ENCODE measurements at places on chromosomes 12 and 14.
A peak's percentile ranks its signal among the peaks of the same experiment; 100 is the strongest.

DNA sequence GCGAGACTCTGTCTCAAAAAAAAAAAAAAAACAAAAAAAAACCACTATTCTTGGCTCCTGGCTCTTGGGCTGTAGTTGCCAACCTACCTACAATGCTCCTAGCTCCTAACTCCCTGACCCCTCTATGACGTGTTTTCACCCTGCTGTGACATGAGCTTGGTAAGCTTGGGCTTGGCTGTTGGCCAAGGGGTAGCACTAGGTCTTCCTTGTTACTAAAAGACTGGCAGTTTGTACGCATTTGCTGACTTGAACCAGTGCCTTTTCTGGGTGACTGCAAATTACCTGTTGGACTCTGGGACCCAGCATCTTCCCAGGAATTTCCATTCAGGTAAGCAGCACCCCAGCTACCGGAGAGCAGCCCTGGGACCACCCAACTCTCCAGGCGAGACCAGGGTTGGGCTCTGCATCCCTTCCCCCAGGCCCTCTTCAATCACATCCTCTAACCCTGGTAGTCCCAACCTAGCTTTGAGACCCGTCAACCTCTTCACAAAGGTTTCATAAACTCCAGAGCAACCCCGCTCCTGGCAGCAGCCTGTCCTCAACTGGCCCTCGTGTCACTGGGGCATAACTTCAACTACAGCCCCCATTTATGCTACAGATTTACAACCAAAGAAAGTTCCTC is 8.3 kb downstream of the CDK2AP1 start:
- no peak for DNase-seq
- H3K27me3 ChIP-seq: no peaks in the 10 kb centered on the region
- H3K4me3 ChIP-seq: no peak overlapping the region
- no peak overlapping the region for H3K27ac ChIP-seq
- no peaks in the 10 kb centered on the region for H3K4me1 ChIP-seq

DNA sequence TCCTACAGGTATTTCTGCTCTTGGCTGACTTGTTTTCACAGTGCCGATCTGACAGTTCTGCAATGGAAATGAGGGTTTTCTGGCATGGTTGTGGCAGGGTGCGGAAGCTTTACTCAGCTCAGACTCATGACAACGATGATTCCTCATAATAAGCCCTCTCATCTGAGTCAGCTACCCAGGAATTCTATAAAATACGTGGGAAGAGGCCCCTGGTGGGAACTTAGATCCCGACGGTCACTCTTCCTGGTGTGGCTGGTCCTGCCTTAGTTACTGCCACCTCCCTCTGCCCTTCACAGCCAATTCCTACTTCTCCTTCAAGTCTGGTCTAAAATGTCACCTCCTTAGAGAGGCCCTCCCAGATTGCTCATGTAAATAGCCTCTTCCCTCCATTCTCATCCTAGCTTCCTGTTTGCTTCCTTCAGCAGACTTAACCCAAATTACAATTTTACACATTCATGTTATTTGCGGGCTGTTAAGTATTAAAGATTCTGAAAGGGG is 104.2 kb upstream of the MAP1LC3B2 start:
- peaks cover 15% of the 10 kb centered on the region for H3K4me1 ChIP-seq
- no peaks in the 10 kb centered on the region for H3K27me3 ChIP-seq
- no peaks in the 10 kb centered on the region for H3K36me3 ChIP-seq
- DNase-seq: no peak
- no peak overlapping the region for H3K4me3 ChIP-seq
- peak overlapping the region; percentile 94 for H3K27ac ChIP-seq

GRCh38 chr14:89767861-89768268 is 186.7 kb downstream of the EFCAB11 start:
- no peaks in the 10 kb centered on the region for H3K36me3 ChIP-seq
- no peaks in the 10 kb centered on the region for H3K4me1 ChIP-seq
- no peak for DNase-seq

DNA sequence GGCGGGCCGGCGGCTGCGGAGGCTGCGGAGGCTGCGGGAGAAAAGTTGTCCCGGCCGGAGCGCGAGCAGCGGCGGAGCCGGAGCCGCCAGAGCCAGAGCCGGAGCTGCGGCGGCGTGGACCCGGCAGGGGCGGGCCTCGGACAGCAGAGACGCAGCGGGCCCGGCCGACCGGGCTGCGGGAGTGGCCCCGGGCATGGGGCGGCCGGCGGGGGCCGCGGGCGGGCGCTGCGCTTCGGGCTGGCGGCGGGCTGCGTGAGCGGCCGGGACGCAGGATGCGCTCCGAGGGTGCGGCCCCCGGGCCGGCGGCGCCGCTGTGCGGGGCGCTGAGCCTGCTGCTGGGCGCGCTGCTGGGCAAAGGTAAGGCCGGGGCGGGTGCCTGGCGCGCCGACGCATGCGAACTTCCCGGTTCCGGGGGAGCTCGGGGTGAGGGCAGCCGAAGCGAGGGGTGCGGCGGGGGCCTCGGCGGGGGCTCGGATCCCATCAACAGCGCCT is at the start of gene TMEM132C:
Gene TMEM132C, plus strand, starts transcription at position 40 of the 492 bp plus-strand sequence. Its CDS starts 233 bp downstream, at position 273.
- H3K4me3 ChIP-seq: peak within 1 kb of the TSS; percentile 48
- H3K36me3 ChIP-seq: no peaks in the 10 kb centered on the region
- no peak for DNase-seq
- H3K27ac ChIP-seq: no peak within 1 kb of the TSS
- no peaks in the 10 kb centered on the region for H3K27me3 ChIP-seq

DNA sequence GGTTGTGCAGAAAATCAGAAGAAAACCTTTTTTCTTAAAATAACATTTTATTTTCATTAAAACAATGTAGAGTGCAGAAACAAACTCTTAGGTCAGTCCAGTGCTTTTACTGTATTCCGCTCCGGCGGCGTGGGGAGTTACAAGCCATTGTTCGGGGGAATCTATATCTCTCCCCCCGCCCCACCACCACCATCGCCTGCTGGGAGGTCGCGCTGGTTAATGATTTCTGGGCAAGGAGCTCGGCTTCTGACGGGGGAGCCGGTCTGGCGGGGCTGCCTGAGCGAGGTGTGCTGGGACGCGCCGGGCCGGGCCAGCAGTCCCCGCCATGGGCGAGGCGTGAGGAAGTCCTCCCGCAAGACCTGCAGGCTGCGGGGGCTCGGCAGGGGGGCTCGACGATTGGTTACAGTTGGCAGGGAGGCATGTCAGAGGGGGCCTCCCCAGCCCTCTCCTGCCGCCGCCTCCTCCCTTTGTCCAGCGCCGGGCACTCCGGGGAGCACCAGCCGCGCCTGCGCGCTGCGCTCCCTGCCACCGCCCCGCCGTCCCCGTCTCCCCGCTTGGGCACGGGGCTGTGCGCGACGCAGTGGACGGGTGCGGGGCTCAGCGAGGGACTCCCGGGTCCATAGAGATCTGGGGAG is 1.0 kb upstream of the DUSP6 start:
- H3K36me3 ChIP-seq: no peaks in the 10 kb centered on the region
- no peaks in the 10 kb centered on the region for H3K27me3 ChIP-seq
- H3K4me3 ChIP-seq: peak overlapping the region; percentile 44
- peak; percentile 52 for DNase-seq
- H3K4me1 ChIP-seq: no peaks in the 10 kb centered on the region

- H3K4me3 ChIP-seq: no peak overlapping the region
- peaks cover 16% of the 10 kb centered on the region for H3K4me1 ChIP-seq
- H3K27me3 ChIP-seq: no peaks in the 10 kb centered on the region
- no peak for DNase-seq
These were observed 11.4 kb downstream of the PACS2 start for GRCh38 chr14:105325716-105326567.

DNA sequence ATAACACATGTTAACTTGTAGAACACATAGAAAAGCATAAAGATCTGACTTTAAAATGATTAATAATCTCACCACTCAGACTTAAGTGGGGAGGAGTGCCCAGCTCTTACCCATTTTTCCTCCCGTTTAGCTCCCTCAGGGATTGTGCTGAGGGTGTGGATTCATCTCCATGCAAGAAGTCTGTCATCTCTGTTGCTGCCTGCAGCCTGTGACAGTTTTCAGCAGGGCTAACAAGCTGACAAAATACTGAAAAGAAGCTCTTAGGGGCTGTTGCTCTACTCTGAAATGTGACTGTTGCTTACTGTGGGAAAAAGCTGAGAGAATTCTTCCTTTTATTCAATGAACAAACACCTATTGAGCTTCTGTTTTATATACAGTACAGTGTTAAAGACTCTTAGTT is 216.2 kb downstream of the CPNE8 start:
- no peak for DNase-seq
- no peaks in the 10 kb centered on the region for H3K4me1 ChIP-seq
- no peaks in the 10 kb centered on the region for H3K36me3 ChIP-seq

- H3K27ac ChIP-seq: no peak overlapping the region
- H3K4me3 ChIP-seq: no peak overlapping the region
- DNase-seq: no peak
- no peaks in the 10 kb centered on the region for H3K27me3 ChIP-seq
- no peaks in the 10 kb centered on the region for H3K36me3 ChIP-seq
These were observed 501.7 kb downstream of the DIO2 start for GRCh38 chr14:79709573-79709972.

DNA sequence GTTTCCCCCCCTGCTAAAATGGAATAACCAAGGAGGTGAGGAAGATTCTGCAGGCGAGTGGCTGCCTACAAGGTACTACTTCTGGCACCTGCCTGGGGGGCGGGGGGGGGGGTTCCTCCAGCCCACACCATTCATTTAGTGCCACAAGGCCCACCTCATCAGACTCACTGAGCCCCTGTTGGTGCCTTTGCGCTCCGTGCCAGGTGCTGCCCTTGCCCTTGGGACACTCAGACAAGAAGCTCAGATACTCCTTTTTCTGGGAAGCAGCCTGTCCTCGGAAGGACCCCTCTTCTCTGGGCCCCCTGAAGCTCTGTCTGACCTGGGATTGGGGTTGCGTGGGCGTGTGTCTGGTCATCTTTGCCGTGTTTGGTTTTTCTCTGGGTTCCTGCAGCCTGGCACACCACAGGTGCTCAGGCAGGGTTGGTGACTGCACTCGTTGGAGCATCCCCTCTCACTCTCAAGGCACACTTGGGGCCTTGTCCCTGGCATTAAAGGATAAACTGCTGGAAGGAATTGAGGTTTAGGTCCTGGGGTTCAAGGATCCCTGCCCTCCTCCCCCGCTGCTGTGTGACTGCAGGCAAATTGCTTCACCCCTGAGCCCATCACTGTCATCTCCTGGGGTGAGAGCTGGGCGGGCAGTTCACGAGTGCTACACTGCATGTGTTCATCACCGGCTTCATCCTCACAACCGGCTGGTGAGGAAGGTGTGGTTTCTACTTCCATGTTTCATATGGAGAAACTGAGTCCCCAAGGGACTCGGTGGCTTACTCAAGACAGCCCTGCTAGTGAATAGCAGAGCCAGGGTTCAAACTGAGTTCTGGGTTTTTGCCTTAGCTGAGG is 16.9 kb downstream of the FAM222A start:
- H3K4me3 ChIP-seq: no peak overlapping the region
- H3K36me3 ChIP-seq: no peaks in the 10 kb centered on the region

DNA sequence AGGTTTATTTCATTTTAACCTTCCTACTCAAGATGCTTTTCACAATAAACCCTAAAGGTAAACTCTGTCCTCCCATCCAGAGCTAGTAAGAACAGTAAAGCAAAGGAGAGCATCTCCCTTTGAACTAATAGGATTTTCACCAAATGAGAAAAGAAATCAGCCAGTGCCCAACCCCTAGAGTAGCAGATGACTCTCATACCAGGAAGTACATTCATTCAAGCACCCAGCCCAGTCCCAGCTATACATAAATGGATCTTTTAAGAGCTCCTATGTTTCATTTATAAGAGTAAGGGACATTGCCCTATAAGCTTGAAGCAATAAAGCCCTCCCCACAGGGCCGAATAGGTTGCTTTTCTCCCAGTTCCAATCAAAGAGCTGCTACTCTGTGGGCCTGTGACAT is 7.6 kb downstream of the BAZ2A start:
- H3K27me3 ChIP-seq: no peaks in the 10 kb centered on the region
- H3K4me3 ChIP-seq: no peak overlapping the region
- no peak overlapping the region for H3K27ac ChIP-seq
- peaks cover 27% of the 10 kb centered on the region for H3K4me1 ChIP-seq

DNA sequence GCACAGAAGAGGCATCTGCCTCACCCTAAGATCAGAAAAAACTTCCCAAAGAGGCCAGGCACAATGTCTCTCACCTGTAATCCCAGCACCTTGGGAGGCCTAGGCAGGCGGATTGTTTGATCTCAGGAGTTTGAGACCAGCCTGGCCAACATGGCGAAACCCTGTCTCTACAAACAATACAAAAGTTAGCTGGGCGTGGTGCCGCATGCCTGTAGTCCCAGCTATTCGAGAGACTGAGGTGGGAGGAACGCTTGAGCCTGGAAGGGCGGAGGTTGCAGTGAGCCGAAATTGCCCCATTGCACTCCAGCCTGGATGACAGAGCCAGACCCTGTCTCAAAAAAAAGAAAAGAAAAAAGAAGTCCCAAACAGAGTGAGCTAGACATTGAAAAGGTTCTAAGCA is 4.5 kb downstream of the ZBTB1 start:
- no peaks in the 10 kb centered on the region for H3K27me3 ChIP-seq
- no peak for DNase-seq
- H3K4me1 ChIP-seq: no peaks in the 10 kb centered on the region
- no peaks in the 10 kb centered on the region for H3K36me3 ChIP-seq

GRCh38 chr14:94775871-94776210 is 5.9 kb upstream of the GSC start:
- H3K4me3 ChIP-seq: no peak overlapping the region
- no peak overlapping the region for H3K27ac ChIP-seq
- no peak for DNase-seq
- H3K4me1 ChIP-seq: no peaks in the 10 kb centered on the region
- H3K36me3 ChIP-seq: no peaks in the 10 kb centered on the region

DNA sequence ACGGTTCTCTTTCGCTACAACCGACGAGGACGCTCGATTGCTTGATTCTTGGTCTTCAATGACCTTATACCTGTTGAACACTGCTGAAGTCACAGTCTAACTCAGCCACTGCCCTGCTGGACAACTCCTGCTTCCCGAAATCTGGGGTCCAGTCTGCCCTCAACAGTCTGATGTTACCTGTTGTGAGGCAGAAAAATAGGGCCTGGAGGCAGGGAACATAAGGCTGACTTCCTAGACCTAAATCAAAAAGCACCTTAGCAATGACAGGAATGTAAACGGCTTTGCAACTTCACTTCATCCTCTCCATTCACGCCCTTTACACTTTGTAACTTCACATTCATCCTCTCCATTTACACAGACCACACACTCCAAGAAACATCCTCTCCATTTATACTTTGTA is 597 bp upstream of the GLTP start:
- DNase-seq: no peak
- peaks cover 9% of the 10 kb centered on the region for H3K4me1 ChIP-seq
- no peaks in the 10 kb centered on the region for H3K36me3 ChIP-seq

Data from uterus (tissue), 4 donors.